ENCODE measurements at places on chromosomes 3 and 15. TPM values are rescaled to one million over a fixed set of nuclear protein-coding genes. Genes with fewer than 3 reads are reported as not detected.

The NR1I2 gene
- total RNA-seq: not detected

The MASP1 gene
- not detected for total RNA-seq

The NUDT16 gene
- 16.2 TPM for total RNA-seq

The C15orf61 gene
- total RNA-seq: 18.5 TPM

DNA sequence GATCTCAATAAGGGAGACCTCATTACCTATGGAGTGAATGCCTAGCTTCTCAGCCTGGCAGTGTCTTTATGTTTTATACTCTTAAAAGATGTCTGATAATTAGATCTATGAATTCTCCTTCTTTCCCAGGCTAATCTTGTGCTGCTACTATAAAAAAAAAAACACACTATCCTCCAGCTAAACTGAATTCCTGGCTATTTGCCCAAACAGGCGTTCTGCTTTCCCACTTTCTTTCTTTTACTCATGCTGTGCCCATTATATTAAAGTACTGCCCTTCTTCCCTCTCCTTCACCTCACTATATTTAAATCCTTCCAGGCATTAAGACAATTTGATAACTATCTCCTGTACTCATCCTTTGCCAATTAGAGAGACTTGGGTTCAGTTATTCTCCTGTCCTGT, 1134.9 kb downstream of the ROBO2 start:
- no peak for DNase-seq

DNA sequence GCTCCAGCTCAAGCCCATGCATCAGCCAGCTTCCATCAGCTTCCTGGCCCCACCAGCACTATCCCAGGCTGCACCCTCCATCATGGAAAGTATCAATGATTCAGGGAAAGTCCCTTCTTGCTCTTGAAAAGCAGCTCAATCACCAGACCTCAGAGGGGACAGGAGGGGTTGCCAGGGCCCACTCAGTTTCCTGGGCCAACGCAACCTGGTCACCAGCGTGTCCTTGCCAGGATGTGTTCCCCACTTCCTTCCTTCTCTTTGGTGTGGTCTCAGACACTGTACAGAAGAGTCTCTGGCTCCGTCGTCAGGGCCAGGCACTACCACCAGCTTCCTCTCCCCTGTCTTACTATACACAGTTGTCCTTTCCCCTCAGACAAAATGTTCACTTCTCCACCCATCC, 3.0 kb downstream of the HDC start:
- no peak for DNase-seq

DNA sequence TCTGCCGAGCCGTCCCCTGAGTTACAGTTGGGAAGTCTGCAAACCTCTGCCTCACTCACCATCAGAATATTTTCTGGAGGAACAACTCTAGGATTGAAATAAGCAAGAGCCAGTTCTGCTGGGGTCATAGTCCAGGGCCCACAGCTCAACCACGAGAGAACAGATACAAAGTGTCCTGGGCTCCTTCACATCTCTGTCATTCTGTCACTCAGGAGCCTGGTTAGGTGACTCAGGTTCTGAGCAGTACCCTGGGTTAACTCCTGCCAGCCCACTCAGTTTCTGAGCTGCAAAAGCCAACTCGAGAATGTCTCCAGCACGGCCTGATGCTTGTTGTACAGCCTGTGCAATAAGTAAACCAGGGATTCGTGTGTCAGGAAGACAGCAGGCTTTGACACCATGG, 155.7 kb downstream of the SLCO3A1 start:
- DNase-seq: peak; percentile 38

GRCh38 chr3:190092250-190092649, 28.4 kb downstream of the P3H2 start:
- no peak for DNase-seq

GRCh38 chr3:37402351-37402750, 228.0 kb upstream of the LRRFIP2 start:
- no peak for DNase-seq

DNA sequence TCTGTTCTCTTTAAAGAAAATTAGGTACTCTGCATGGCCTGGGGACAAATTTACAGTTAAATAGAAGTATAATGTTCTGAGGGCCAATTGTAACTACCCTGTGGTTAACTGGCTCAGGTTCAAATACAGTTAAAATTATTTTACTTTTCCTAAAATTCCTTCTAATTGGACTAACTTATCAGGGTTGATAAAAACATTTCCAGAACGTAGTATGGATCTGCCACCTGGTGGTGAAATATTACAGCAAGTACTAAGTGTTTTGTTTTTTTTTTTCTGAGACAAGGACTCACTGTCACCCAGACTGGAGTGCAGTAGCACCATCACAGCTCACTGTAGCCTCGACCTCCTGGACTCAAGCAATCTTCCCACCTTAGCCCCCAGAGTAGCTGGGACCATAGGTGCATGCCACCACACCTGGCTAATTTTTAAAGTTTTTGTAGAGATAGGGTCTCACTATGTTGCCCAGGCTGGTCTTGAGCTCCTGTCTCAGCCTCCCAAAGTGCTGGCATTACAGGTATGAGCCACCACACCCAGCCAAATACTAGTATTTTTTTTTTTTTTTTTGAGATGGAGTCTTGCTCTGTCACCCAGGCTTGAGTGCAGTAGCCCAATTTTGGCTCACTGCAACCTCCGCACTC, 29.2 kb downstream of the NEO1 start:
- peak; percentile 83 for DNase-seq

GRCh38 chr15:57784081-57784511, 77.6 kb downstream of the POLR2M start:
- no peak for DNase-seq
